ENCODE measurements at places on chromosomes 1 and 21.

- DNase-seq = no peak
Measured at GRCh38 chr21:23247334-23247733, 2249.1 kb downstream of the NCAM2 start.

DNA sequence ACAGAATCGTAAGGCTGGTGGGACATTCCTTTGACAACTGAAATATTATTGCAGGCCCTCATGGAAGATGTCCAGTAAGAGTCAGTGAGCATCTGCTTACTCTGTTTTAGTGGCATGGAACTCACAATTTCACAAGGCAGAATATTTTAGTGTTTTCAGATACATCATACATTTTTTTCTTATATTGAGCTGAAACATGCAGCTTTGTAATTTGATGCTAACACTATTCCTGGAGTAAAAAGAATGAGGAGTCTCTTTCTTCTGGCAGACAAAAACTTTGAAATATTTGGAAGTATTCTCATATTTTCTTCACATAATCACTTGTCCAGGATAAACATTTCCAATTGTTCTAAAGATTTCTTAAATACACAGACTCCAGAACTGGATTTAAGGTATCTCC lies 17.7 kb downstream of the CLDN17 start:
- DNase-seq = no peak

GRCh38 chr1:31556481-31557006 lies 19.8 kb upstream of the TINAGL1 start:
- no peak for DNase-seq

- no peak for DNase-seq
Measured at GRCh38 chr1:200954434-200954833, 59.7 kb downstream of the INAVA start.

DNA sequence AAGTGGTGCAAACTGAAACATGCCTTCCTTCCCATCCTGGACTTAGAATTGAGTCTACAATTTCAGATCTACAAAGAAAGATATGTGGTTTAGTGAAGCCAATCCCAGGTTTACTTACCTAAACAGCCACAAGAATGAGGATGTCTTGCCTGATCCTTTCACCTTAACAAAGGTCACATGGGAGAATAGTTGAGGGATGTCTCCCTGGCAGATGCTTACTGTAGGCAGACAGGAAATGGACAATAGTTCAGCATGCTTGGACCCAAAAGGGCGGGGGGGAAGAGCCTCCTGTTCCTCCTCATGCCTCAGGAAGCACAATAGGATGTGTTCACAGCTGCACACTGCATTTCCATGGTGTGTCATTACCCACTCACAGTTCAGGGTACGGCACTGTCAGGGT lies 492.7 kb upstream of the USP24 start:
- no peak for DNase-seq

GRCh38 chr1:52741259-52741658 lies 15.0 kb downstream of the ZYG11B start:
- no peak for DNase-seq

GRCh38 chr1:247357052-247357780 lies 25.5 kb upstream of the ZNF496 start:
- DNase-seq = no peak

DNA sequence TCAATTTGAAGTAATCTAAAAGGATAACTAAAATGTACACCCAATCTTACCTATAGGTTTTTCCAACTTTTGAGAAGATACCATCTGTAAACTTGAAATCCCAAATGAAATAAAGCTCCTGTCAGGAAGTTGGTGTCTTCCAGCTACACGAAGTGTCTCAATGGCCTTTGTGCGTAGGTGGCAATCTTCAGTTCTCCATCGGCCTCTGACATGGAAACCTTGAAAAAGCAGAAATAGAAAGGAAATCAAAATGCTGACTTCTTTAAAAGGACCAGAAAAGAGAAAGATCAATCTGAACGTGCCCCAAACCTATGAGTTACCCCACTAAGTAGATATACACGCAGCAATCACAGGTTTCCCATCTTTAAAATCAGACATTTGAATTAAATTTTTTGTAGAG lies 10.0 kb downstream of the MKNK1 start:
- DNase-seq = no peak

DNA sequence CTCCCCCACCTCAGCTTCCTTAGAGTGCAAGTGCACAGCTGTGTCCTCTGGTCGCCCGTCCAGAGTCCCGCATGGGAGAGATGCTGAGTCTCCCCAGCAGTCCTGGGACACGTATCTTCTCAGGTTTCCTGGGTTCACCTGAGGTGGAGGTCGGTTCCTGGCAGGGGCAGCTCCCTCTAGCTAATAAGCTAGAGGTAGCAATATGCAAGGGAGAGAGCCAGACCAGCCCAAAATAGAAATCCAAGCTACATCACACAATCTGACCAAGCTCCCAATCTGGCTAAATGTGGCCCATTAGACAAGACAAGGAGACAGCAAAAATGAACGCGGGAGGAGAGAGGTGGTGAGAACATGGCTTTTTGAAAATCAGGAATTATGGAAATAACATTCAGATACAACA lies 30.9 kb upstream of the CADM3 start:
- no peak for DNase-seq

GRCh38 chr1:2221271-2221670 lies 6.8 kb upstream of the SKI start:
- DNase-seq = no peak

GRCh38 chr21:32020564-32020963 lies 147.7 kb downstream of the HUNK start:
- DNase-seq = no peak

GRCh38 chr1:27835501-27835900 lies 4.9 kb downstream of the PPP1R8 start:
- no peak for DNase-seq

GRCh38 chr1:225119307-225119706 lies 189.8 kb downstream of the DNAH14 start:
- no peak for DNase-seq

- no peak for DNase-seq
Measured at GRCh38 chr1:161705537-161705936, 1.5 kb upstream of the FCRLA start.

- no peak for DNase-seq
Measured at GRCh38 chr1:206856674-206857464, 8.6 kb upstream of the IL20 start.

- no peak for DNase-seq
Measured at GRCh38 chr1:201606623-201607022, 67.7 kb downstream of the NAV1 start.

GRCh38 chr1:35030338-35030737 lies 1.4 kb downstream of the ZMYM6 start:
- no peak for DNase-seq

DNA sequence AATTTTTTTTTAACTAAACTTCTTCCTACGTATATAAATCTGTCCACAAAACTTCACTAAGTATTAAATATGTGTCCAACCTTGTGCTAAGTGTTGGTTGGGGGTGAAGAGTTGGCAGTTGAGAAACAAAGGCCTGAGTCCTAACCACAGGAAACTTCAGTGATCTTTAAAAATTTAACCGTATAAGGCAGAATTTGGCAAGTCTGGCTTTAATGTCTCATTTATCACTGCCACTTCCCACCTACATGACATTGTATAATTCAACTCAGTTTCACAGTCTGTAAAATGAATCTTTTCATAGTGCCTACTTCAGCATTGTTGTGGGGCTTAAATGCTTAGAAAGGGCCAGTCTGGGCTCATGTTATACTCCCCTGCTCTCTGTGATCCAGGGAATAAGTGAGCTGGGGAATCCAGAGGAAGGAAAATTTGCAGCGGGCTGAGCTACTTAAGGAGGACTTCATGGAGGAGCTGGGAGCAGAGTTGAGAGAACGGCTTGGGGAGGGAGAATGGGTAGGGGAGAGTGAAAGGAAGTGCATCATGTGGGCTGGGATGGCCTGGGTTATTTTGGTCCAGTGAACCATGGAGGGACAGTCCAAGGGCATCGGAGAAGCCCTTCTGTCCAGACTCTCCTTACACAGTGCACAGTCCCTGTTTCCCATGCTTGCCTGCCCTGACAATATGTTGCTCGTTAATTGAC lies 14.5 kb downstream of the IFNAR2 start:
- no peak for DNase-seq

GRCh38 chr1:125065092-125065820 lies 3880.5 kb downstream of the SRGAP2C start:
- no peak for DNase-seq

- no peak for DNase-seq
Measured at GRCh38 chr1:209854196-209854595, 26.4 kb downstream of the UTP25 start.

- no peak for DNase-seq
Measured at GRCh38 chr1:27368869-27369582, 2.3 kb upstream of the MAP3K6 start.

- DNase-seq = no peak
Measured at GRCh38 chr1:47137198-47137597, at the start of gene CYP4A22. TSS of gene CYP4A22 (plus strand) at chr1:47137441. CDS start at chr1:47137486, 45 bp downstream.

DNA sequence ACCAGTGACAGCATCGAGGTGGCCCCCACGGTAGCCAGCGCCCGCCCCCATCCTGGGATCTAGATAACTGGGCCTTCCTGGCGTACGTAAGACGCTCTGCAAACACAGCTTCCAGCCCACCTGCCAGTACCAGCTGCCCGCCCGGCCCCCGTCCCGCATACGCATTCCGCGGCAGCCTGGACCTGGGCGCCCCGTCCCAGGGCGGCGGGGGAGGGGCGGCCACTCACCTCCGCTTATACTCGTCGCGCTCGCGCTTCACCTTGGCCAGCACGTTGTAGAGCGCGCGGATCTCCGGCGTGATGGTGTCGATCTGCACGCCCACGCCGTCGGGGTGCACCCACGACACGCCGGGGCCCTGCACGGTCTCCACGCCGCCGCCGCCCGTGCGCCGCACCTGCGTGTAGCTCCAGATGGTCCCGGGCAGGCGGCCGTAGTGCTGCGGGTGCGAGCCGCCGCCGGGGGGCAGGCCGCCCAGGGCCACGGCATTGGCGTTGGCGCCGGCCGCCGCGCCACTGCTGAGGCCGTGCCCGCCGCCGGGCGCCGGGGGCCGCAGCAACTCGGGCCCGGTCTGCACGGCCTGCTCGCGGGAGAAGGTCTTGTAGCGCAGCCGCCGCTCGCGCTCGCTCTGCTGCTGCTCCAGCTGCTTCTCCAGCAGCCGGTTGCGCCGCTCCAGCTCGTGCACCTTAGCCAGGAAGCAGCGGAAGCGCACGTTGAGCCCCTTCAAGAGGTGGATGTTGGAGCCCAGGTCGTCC lies 859 bp downstream of the IFFO2 start:
- DNase-seq = no peak

DNA sequence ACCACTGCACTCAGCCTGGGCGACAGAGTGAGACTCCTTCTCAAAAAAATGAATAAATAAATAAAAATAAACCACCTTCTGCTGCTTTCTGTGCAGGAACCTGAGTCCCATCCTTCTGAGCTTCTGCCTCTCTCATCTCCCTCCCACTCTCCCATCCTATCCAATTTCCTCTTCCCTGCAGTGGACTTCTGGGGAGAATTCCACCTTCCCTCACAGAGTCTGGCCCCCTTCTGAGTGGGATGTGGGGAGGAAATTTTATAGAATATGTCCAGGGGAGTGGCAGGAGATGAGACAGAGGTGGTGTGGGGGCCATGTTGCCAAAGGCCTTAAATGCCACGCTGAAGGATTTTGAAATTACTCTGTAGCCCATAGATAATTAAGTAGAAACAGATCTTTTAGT lies 5.4 kb upstream of the EFNA1 start:
- DNase-seq = no peak

DNA sequence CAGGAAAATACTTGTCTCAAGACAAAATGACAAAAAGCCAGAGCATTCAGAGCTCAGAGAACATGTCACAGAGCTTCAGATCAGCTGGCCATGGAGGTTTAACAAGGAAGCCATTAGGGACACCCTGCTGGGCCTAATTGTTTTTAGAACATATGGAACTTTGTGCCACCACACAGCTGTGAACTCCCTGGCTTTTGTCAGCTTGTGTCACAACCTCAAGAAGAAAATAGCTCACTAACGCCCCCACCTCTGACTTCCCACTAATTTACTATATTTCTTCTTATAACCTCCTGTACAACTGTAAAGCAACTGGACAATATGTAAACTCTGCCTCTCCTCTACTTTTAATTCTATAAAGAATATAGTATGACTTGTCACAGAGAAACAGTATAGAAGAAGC lies 21.0 kb upstream of the TDRD10 start:
- DNase-seq = no peak

DNA sequence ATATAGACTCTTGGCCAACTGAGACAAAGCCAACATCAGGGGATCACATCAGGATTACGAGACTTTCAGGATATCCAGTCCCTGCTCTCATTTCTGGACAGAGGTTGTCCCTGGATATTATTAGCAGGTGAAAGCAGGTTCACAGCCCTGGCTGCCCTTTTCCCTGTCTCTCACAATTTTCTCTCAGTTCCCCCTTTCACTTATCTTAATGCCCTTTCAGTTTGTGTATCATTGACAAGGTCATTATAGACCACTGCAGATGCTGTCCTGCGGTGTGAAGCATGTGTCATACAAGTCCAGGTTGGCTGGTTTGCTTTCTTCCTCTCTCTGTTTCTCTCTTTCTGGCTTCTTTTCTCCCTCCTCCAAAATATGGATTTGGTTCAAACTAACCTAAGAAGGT lies 2.1 kb upstream of the KLHDC9 start:
- DNase-seq = no peak

DNA sequence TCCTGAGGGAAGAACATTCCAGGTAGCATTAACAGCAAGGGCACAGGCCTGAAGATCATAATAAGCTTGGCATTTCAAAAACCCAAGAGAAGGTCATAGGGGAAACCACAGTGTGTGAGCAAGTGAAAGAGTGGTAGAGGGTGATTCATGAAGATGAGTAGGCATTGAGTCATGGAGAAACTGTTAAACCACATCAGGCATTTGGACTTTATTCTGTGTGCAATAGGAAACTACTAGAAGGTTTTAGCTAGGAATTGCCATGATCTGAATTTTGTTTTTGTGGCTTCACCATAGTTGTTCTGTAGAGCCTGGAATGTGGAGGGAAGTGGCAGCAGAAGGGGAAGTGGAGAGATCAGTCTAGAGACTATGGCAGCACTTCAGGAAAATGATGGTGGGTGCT lies 359.0 kb upstream of the PTBP2 start:
- DNase-seq = no peak

DNA sequence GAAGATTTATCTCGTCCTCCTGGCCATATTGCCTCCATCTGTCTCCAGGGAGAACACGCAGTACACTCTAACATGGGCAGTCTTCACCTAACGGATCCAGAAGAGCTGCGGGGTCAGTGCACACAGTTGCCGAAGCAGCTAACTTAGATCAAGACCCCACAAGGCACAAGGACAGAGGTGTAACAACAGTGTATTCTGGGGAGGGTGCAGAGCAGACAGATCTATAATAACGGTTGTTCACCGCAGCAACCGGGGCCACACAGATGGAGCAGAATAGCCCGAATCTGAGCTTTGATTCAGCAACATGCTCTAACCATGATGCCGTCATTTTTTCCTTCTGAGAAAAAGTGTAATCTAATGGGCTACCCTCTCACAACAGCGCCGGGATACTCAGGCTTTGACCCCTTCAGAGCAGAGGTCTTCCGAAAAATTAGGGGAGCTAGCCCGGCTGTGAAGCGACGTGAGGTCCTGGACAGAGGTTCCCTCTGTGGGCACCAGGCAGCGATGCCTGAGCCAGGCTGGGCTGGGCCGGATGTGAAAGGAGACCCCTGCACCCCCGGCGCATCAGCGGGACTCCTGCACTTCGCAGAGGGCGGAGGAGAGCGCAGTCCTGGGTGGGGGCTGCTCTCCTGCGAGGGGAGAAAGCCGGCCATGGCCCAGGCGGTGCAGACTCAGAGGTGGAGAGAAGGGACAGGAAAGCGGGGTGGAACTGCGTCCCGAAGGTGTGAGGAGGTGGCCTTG lies 57.5 kb downstream of the BCL9 start:
- peak; percentile 52 for DNase-seq

- DNase-seq = no peak
Measured at GRCh38 chr21:42198929-42199867, 19.7 kb upstream of the ABCG1 start.
